ENCODE measurements at places on chromosomes 3 and 15.

- no peak for DNase-seq
Measured at GRCh38 chr3:104523136-104523535, 843.6 kb upstream of the ALCAM start.

DNA sequence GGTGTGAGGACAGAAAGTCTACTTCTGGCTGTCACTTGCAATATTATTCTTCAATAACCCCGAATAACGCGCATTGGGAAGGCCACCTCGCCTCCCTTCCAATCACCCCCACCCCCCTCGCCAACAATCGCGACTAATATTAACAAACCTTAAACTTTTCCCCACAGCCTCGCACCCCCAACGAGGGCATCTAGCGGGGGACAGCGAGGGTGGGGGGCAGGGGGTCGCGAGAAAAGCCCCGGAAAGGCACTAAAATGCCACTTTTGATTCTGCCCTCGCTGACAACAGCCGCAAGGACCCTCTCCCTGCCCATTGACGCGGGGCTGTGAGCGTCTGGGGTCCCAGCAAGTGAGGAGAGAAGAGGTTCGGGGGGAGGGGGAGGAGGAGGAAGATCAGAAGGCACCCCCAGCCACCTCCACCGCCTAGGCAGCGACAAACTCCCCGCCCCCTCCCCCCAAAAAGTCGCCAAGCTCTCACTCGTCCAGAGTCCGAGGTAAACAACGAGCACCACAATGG lies 868 bp downstream of the SATB1 start:
- peak; percentile 13 for DNase-seq

DNA sequence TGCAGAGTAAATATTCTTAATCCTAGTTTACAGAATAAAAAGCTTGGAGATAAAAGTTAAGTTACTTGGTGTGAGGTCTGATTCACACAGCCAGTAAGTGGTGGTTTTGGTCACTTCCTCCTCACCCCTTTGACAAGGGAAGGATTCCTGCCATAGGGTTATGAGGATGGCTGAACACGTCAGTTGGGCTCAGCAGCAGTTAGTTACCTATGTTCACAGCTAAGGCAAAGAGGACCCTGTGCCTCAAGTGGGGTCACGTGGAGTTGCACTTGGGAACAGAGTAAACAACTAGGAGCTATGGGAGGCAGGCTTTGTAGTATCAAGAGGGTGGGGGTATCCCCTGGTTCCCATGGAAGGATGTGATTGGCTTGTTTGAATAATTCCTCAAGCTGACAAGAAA lies 232.2 kb downstream of the UBE2E2 start:
- no peak for DNase-seq

DNA sequence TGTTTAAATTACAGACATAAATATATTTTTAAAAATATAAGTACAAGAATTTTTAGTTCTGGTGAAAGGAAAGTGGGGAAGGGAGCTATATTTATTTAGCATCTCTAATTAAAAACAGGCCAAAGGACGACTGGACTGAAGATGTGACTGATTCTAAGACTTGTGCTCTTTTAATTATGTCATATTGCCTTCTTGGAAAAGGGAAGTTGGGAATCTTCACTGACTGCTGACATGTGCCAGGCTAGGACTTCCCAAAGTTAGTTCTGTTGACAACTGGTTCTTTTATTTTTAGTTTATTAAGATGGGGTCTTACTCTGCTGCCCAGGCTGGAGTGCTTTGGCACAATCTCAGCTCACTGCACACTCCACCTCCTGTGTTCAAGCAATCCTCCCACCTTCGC lies 13.5 kb downstream of the CNOT10 start:
- no peak for DNase-seq

DNA sequence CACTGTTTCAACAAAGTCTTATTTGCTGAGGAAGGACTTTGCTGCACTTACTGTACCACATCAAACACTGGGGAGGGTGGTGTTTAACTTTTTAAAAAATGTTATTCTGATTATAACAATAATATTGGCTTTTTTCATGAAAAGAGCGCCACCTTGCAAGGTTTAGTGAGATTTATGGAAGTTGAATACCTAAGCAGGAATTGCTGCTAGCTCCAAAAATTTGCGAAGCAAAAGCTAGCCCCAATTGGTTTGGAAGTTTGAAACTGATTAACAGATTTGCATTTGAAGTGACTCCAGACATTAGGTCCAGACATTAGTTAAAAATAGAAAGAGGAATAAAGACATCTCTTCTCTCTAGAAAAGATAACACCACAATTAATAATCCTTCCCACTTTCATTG lies 6.7 kb downstream of the ZIC1 start:
- no peak for DNase-seq

GRCh38 chr3:155154255-155154654 lies 74.1 kb downstream of the MME start:
- no peak for DNase-seq

- no peak for DNase-seq
Measured at GRCh38 chr3:130990282-130990681, 36.3 kb downstream of the ASTE1 start.

DNA sequence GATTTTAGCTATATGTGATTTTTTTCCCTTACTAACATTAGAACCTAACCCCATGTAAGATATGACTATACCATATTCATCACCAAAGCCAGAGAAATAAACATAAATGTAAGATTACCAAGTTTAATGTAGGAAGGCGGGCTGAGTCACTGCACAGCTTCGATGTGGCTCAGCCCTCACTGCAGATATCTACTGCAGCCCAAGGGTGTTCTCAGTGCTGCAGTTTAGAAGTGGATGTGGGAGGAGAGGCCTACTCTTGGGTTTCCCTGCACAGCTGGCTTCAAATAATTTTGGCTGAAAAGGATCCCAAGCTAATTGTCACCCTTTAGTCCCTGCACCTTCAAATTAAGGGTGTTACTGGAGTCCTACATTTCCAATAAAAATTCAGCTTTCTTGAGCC lies 9.3 kb downstream of the ARPP19 start:
- no peak for DNase-seq

GRCh38 chr3:87435926-87436620 lies 159.7 kb upstream of the POU1F1 start:
- no peak for DNase-seq

DNA sequence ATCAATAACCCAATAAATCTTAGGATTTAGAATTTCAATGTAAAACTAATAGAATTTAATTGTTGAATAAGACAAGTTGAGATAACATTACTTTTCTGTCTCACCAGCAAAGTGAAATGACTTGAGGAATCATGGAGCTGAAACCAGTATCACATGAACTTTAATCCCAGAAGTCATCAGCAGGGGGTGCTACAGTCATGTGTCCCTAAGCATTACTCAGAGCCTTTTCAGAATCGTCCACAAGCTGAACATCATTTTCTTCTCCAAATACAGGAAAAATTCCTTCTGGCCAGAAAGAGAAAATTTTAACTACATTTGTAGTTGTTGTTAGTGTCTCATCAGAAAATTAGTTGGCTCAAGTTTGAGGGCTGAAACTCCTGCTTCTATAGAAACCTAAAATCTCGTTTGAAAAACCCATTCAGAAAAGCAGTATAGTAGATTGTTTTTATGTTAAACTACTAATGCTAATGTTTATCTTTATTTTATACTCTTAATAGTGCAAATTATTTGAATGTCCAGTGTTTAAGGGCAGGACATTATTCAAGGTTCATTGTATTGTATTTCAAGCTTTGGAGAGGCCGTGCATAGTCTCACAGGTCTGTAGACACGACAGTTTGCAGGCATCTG lies 384.1 kb downstream of the PLOD2 start:
- DNase-seq: peak; percentile 27

Measured in K562 (cell line).